ENCODE measurements at places on chromosomes 12 and 14.

DNA sequence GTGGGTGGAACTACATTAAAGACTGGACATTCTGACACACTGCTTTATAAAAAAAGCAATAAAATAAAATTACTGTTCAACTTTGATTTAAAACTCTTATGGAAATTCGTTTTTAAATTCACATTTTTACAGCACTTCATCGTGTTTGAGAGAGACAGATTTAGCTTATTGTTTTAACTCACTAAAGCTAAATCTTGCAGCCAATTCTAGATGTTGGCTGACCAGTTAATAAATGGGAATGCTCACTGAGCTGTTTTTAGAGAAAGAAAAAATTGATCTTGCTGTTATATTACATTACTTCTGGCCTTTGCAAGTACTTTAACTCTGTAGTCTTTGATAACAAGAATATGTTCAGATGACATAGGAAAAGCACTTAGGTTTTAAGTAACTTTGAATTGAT is 157.1 kb downstream of the PLCZ1 start:
- DNase-seq = no peak

GRCh38 chr12:11980115-11980514 is 90.6 kb upstream of the BCL2L14 start:
- no peak for DNase-seq

DNA sequence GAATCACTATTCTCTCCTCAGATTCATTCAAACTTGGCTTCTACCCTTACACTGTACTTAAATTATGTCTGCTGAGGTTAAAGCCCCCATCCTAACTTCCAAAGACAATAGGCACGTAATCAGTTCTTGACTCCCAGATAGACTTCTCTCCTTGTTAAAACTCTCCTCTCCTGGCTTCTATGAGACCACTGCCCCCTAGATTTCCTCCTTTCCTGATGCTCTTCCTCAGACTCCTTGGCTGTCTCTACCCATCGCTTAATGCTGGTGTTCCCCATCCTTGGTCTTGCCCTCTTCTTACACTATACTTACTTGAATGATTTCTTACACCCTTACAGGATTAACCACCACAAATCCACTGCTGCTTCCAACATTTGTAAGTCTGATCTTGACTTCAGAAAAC is 32.8 kb downstream of the TC2N start:
- DNase-seq = no peak

DNA sequence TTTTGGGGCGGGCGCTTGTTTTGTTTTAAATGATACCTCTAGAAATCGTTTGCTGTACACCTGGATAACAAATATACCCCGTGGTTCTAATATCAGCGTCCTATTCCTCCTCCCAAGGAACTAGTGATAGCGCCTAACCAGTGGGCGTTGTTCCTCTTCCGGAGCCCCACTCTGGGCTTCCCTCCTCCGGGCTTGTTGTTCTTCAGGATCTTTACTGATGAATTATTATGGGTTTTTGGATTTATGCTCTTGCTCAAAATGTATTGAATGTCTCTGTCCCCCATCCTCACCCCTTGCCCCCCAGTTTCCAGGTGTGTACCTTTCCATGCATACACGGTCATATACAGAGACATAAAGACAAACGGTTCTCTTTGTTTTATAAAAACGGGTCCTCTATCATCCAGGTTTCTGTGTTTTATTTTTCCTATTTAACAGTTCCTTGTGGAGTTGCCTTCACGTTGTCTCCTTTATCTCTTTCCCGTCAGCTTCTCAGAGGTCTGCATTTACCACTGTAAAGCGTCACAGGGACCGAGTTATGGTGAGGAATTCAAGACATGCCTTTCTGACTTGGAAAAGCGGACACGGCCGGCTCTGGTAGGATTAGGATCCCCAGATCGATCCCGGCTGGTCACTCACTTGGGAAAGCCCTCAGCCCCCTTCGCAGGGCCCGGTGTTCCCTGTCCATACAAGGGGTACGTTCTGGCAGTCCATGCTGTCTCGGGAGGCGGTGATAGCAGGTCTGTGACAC is 655 bp upstream of the PLEKHG3 start:
- no peak for DNase-seq

GRCh38 chr12:58920961-58921861 is 907 bp upstream of the LRIG3 start:
- peak; percentile 29 for DNase-seq

- DNase-seq = no peak
These were observed 9.6 kb downstream of the ITPR2 start for GRCh38 chr12:26823390-26823789.

GRCh38 chr12:8831116-8831515 is 8.7 kb downstream of the A2ML1 start:
- DNase-seq = no peak

- DNase-seq = no peak
These were observed 65.1 kb downstream of the FBXW8 start for GRCh38 chr12:116975779-116976393.

GRCh38 chr14:54643696-54644176 is 76.8 kb downstream of the SAMD4A start:
- no peak for DNase-seq

DNA sequence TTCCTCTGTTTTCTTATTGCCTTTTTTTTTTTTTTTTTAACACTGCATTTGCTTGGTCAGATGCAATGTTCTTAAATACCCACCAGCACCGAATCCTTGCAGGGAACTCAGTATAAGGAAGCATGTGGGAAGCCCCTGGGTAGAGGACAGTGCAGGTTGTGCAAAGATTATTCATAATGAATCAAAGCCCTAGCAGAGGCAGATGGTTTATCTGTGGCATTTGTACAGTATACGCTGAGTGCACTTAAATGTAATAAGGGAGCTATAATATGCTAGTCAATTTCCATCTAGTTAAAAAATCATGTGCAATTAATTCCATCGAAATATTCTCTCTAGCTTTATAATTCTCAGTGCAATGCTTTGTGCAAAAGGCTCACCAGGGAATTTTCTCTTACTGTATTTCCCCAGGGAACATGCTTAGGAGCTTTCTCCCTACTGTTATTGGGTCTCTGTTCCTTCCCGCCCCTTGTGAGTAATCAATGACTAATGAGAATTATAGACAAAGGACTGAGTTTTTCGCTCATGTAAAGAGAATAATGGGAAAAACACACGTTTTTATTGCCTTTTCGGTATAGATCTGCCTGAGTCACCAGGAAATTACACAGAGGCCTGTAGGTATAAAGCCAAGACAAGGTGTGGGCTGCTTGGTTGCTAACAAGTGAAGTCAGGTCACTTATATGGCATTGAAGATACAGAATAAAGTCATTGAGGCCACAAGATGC is 1214.3 kb upstream of the TMEM132C start:
- no peak for DNase-seq

- DNase-seq = no peak
These were observed 3.1 kb upstream of the GLTP start for GRCh38 chr12:109883461-109883860.

GRCh38 chr12:25253371-25254068 is 2.8 kb upstream of the KRAS start:
- no peak for DNase-seq

GRCh38 chr12:130530429-130530828 is 185.7 kb downstream of the RIMBP2 start:
- DNase-seq = no peak

DNA sequence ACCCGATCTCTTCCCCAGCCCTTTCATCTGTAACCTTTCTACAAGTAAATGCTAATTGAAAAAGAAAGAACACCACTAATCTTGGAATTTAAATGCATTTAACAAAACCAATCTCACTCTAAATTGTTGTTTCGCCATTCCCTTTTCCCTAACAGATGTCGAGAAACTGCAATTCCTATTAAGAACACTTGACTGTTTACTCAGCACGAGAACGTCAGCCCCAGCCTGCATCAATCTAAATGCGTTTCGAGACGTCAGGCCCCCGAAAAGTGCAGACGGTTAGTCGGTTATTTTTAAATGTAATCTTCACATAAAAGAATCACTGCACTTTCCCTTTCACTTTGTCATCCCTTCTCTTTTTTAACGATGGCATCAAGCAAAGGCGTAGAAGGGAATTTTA is 837.6 kb downstream of the VRK1 start:
- DNase-seq = peak; percentile 37

- no peak for DNase-seq
These were observed 168.2 kb upstream of the TMEM132C start for GRCh38 chr12:128098730-128099129.

- DNase-seq = no peak
These were observed 6.2 kb downstream of the TSPAN9 start for GRCh38 chr12:3083241-3083920.

DNA sequence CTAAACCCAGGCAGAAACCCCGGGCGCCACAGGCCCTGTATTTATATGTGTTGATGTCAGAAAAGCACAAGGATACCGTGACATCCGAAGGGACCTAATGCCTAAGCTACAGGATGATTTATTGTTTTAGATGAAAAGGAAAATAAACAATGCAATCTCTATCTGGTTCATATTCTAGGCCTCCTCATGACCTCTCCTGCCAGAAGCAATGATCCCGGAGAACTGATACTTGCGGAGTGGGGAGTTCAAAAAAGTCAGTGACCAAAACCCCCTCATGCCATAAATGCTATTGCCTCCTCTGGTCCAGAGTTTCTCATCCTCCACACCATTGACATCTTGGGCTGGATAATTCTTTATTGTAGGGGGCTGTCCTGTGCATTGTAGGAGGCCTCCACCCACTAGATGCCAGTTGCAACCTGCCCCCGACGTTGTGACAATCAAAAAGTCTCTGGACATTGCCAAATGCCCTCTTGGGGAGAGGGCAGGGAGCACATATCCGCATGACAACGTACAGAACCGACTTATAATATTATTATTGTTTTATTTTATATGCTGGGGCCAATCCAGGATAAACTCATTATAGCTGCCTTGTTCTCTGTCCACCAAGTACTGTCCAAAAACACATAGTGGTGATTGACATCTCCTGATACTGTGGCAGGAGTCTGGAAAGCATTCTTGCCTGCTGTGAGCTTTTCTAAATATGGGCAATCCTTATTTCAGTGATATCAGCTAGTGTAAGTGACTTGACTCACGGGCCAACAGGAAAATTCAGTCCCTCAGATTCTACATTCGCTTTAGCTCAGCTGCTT is 1.1 kb upstream of the CSRP2 start:
- DNase-seq = peak; percentile 21

GRCh38 chr14:97887690-97888089 is 1090.5 kb downstream of the VRK1 start:
- DNase-seq = no peak

- DNase-seq = no peak
These were observed 94.2 kb downstream of the EP400 start for GRCh38 chr12:132043770-132044467.

DNA sequence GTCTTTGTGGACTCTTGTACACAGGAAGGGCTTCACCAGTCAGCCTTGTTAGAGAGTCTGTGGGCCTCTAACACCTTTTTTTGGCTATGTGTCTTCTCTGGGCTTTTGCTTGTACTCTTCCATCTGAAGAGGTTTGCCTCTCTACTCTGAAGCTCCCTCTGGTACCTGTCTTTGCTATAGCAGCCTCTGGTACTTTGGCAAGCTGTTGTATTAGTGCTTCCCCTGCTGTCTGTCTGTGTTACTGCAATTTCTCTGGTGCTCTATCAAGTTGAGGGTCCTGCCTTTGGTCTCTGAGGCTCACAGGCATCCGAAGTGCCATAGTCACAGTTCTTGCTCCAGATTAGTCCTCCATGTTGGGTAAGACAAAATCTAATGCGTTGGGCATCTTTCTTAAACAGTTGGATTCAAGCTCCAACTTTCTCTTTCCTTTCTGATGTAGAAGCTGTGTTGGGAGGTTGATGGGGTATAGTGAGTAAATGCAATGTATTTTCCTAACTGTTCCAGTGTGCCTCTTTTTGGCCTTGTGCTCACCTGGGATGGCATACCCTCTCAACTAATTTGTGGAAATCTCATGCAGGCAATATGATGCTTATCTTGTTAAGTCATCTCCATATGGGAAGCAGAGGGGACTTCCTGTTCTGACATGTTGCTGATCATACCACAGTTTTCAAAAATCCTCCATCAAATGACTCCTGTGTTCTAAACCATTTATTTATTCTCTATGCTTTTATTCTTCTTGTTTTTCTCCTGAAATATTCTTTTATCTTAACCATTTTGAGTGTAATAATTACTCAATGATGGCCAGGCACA is 88.8 kb downstream of the ATF7IP start:
- DNase-seq = peak; percentile 27

GRCh38 chr14:73426877-73427276 is 31.5 kb downstream of the NUMB start:
- DNase-seq = no peak

- DNase-seq = no peak
These were observed 18.7 kb downstream of the CCDC63 start for GRCh38 chr12:110865521-110865920.

- no peak for DNase-seq
These were observed 155.6 kb upstream of the SFSWAP start for GRCh38 chr12:131555197-131555846.

DNA sequence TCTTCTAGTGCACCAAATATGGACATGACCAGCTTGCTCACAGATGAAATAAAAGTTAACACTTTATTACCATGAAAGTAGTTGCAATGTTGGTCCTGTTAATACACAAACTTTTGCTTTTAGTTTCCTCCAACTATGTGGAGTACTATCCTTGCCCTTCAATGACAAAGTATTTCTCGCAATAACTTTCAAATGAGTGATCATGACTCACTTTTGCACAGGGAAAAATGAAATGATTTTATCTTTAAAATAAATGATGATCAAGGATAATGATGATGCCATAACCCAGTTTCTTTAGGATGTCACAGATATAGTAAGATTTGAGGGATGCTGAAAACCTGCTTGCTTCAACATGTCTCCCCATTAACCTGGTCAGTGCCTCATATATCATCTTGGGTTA is 254.0 kb upstream of the KITLG start:
- DNase-seq = no peak

GRCh38 chr12:120056739-120057138 is 59.8 kb downstream of the RAB35 start:
- DNase-seq = no peak

GRCh38 chr12:68844318-68844745 is 36.4 kb downstream of the MDM2 start:
- no peak for DNase-seq

DNA sequence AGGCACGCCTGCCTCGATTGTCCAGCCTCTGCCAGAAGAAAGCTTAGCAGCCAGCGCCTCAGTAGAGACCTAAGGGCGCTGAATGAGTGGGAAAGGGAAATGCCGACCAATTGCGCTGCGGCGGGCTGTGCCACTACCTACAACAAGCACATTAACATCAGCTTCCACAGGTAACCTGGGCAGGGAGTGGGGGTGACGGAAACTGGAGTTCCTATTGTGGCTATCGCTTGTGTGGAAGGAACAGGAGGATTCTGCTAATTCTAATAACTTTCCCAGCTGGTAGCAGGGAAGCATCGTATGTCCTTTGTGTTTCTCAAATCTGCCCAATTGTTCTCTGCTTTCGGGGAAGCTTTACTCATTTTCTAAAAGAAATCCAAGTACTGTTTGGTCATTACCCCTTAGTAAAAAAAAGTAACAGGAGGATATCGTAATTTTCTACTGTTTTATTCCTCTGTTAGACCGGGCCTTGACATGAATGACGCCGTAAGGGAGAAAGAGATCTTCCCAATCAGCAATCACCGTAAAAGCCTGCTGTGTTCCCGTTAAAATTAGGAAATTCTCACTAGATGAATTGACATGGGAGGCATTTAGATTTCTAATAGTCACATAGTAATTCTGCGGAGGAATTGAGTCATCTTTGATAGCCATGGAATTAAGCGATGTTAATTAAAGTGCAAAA is 449 bp downstream of the THAP2 start:
- DNase-seq = no peak

All from stimulated activated CD4-positive, alpha-beta T cell treated with anti-CD3 and anti-CD28 coated beads, Interleukin-15, amount 100 ng/mL, for 24 hours (primary cell).